ENCODE measurements at places on chromosomes 12 and 14.
A peak's percentile ranks its signal among the peaks of the same experiment; 100 is the strongest.

DNA sequence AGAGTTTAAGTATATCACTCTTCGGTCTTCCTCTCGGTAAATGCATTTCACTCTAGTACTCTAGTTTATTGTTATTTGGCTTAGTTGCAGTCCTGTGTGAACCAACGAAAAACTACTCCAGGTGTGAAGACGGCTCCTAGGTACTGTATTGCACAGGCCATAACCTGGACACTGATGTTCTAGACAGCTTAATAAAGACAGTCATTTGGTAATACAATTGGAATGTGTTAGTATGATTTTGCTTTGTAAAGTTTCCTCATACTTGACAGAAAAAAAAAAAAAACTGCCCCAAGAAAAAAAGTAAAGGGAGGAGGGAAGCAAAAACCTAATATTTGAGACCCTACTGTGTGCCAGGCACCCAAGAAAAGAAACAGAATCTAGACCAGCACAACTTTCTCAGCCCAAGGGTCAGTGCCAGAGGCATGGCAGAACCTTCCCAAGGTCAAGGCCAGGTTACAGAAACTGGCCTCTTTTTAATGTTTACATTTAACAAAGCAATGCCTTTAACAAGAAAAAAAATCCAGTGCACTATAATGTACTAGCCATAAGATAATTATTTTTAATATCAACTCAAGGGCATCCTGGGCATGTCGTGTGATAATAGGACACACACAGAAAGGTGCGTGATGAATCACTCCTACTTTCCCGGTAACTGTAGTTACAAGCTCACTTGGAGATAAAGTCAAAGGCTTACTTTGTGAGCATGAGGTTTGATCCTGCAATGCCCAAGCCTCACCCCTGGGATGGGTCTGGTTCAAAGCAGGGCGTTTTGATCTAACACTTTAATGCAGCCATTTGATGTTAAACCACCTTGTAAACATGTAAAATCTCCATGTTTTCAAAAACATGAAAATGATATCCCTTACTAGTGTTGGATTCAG, 110.6 kb downstream of the BMP4 start:
- DNase-seq, result no peak

- DNase-seq, result no peak
Observed at GRCh38 chr12:104422441-104422840, 34.3 kb upstream of the CHST11 start.

DNA sequence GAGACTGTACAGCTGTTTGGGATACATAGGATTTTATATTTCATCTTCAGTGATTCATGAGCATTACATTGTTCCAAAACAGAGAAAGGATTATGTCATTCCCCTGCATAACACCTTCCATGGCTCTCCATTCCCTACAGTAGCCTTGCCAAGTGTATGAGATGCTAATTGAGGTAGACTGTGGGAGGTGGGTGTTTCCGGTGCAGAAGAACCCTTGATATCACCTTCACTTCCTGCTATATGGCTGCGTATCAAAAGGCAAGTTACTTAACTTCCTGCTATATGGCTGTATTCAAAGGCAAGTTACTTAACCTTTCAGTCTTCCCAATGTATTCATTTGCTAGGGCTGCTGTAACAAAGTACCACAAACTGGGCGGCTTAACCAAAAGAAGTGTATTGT, 11.2 kb downstream of the FAR2 start:
- peak; percentile 40 for DNase-seq

DNA sequence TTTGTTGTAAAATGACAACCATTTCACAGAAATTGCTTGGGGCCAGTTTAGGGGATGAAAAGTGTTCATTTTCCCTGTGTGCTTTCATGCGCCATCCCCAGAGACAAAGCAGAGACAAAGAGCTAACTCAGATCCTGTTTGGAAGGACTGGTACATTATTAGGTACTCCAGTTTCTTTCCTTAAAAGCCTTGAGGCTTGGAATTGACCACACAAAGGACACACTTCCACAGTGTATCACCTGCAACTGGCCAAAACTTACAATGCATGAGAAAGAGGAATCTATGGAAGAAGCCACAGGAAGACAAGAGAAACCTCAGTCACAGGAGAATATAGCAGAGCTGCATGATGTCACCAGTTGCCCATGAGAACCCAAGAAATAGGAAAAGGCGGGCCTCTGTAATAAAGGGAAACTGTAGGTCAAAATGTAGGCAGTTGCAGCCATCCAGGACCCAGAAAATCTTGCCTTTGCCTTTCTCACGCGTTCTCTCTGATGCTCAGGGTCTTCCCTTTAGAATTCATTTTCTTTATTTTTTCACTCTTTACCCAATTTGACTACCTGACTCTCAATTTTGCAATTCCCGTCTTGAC, 339.0 kb downstream of the RMST start:
- DNase-seq, result no peak

- DNase-seq, result no peak
Observed at GRCh38 chr12:12108441-12109058, 37.8 kb downstream of the BCL2L14 start.

DNA sequence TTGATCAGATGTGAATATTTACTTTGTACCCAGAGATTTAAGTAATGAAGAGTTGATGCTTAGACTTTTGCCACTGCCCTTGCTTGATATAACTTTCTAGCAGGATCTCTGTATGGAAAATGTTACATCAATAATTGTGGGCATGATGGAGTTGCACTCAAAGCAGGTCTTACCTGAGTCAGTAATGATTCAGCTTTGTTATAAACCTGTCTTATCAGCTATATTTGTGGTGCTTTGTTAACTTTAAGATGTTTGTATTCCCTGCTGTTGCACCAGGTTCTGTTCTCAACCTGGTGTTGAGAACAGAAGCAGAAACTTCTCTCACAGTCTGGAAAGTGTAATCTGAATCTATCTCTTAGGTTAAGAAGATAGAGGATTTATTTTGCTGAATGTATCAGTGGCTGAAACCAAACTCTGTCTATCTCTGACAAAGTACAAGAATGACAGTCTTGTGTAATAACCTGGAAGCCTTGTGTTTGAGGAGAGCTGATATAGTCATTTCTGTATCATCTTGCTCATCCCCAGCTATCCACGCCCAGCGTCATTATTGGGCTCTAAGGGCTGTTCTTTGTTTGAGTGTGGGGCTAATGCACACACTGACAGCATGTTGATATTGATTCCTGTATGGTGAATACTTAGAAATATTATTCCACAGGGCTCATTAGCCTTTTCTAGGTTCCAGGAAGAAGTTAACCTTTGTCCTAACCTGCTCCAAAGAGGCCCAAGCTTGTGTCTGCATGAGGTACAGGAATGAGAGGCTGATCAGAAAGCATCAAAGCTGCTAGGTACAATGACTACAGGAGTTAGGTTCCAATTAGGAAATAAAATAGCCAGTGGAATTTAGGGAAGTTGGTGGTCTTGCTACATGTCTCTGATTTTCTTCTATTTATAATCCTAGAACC, 3.6 kb downstream of the AKAP6 start:
- no peak for DNase-seq

DNA sequence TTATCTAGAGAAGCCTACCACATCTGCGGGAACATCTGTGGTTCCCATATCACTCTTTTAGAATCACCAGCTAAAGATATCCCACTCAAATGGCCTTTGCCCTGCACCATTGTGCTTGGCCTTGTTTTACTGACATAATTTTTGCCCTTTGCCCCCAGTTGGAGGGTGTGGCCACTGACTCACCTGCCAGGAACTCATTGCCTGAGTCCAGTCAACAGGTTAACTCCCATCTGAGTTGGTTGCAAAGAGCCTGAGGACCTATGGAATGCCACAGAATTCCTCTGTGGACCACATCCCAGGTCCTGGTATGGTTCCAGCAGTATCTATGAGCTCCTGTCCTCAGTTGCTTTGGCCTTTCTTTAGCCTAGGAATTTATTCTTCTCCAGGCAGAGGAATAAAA, 55.7 kb upstream of the PTGR2 start:
- DNase-seq, result no peak

GRCh38 chr14:67459336-67459735, 29.2 kb downstream of the TMEM229B start:
- DNase-seq, result no peak

- DNase-seq, result peak; percentile 56
Observed at GRCh38 chr12:67647799-67648520, 585 bp upstream of the DYRK2 start.

- no peak for DNase-seq
Observed at GRCh38 chr14:54804538-54805041, 98.0 kb downstream of the GCH1 start.

DNA sequence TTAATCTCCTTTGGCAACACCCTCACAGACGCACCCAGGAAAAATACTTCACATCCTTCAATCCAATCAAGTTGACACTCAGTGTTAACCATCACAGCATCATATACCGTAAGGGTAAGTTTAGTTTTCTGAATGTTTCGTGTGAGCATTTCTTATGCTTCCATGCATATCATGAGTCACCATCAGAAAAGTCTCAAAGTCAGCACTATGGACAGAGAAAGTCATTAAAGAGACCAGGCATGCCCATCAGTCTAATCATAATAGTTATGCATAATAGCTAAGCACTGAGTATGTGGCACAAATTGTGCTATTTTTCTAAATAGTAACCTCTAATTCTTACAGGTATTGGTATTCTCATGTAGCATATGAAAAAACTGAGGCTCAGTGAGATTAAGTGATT, 158.8 kb upstream of the PRMT8 start:
- no peak for DNase-seq

DNA sequence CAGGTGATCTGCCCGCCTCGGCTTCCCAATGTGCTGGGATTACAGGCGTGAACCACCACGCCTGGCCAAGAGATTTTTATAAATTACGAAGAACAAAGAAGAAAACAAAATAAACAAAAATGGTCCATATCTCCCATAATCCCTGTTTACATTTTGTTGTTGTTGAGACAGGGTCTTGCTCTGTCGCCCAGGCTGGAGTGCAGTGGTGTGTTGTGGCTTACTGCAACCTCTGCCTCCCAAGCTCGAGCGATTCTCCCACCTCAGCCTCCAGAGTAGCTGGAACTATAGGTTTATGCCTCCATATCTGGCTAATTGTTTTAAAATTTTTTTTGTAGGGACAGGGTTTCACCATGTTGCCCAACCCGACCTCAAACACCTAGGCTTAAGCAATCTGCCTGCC, 156.1 kb downstream of the ZNF664 start:
- DNase-seq, result no peak

GRCh38 chr14:99682809-99683618, 1.1 kb upstream of the CYP46A1 start:
- DNase-seq, result peak; percentile 90

DNA sequence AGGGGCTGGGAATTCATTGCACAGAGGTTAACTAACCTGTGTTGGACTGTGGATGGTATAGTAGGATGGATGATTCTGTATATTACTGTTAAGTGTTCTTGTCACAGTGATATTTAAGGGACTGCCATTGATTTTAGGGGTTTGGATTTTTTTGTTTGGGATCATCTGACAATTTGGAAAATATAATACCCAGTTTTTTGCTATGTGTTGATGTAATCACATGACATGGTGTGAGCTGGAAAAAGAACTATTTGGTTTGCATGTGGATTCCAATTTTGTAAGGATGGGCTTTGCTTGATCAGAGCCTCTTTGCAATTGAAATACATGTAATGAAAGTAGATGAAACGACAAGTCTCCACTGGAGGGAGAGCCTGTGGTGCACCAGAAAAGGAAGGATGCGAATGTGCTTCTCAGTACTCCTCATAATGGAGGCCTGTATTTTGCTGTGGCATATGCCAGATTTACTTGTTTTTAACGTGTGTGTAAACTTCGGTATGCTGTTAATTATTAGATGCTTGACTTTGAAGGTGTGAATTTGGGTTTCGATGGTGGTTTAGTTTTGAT, 2.7 kb downstream of the DYRK2 start:
- peak; percentile 65 for DNase-seq

DNA sequence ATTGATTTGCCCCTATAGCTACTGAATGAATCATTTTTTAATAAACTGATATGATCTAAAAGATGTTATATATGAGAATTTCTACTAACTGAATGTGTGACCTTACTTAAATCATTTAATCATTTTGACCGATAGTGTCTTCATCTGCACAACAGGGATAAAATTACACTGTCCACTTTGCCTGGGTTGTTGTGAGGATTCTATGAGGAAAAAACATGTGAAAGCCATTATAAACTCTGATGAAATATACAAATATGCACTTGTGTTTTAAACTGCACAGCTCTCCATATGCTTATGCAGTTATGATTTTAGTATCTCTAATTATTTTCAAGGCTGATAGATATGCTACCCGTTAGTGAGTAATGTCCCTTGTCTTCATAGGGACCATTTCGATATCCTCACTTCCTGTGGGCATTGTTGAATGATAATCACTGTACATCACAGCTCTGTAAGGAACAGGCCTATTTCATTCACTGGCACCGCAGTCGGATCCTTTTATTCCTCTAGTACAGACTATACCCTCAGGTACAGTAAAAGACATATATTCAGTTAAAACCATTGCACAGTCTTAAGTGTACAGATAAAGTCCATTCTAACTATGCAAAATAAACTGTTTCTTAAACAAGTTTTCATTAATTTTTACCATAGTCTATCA, 88.7 kb upstream of the RAP1B start:
- no peak for DNase-seq

DNA sequence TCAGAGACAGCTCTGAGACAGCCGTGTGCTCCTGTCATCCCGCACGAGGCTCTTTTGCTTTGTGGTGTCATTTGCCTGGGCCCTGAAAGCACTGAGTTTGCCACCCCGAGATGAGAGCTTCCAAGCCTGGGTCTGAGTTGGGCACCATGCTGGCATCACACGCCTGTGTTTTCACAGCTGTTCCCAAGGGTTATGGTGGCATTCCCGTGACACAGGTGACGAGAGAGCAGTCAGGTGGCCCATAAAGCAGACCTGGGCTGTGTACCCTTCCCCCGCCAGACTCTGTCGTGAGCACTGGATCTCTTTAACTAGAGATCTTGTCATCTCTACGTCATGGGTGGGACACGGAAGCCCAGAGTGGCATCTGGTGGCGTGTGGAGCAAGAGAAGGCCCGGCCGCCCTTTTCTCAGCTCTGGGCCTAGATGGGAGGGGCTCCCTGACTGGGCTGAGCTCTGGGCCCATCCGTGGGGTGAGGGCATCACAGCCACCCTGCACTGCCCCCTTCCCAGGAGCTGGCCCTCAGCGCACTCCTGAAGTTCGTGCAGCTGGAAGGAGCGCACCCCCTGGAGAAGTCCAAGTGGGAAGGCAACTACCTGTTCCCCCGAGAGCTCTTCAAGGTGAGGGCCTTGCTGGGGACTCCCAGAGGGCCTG, 2.6 kb downstream of the NOC4L start:
- no peak for DNase-seq

GRCh38 chr12:106724934-106725333, 49.5 kb upstream of the RIC8B start:
- no peak for DNase-seq

- DNase-seq, result no peak
Observed at GRCh38 chr12:93191956-93192355, 185.8 kb upstream of the NUDT4 start.

DNA sequence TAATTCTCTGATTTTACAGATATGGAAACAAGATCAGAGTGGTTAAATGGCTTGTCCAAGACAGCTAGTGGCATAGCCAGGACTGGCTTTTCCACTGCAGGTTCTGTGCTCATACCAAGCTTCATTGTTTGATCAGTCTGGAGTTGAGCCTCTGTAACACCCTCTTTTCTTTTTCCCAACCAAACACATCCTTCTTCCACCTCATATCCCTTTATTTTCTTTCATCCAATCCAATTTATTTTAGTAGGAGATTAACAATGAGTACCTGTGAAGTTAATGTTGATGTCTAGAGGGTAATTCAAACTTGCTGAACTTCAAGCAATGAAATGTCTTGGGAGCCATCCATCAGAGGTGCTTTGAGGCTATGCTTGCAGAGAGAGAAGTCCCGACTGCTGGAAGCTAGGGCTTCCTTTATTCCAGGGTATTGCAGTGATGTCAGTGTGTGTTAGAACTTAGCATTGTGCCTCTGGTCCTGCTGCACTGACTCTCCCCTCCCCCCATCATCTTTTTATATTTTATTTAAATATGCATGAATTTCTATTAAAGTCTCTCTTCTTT, 452.1 kb upstream of the PDE3A start:
- DNase-seq, result no peak
